ENCODE measurements at places on chromosomes 5 and 9.
A peak's percentile ranks its signal among the peaks of the same experiment; 100 is the strongest.

DNA sequence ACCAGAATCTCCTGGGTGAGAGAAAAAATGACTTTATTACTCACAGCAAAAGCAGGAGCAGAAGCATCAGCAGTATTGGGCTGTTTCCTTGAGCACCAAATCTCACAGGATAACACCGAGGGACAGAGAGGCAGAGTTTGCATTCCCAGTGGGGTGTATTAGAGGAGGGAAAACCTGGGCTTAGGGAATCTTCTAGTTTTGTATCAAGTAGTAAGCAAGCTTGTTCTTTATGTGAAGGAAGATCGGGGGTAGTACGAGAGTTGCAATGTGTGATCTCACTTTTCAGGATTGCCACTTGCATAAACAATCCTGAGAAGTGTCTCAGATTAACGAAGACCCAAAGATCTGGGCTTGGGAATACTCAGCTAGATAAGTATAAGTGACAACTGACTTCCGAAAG is 1163.0 kb downstream of the TAF11L14 start:
- DNase-seq = no peak

GRCh38 chr9:111423389-111423788 is 60.8 kb downstream of the ECPAS start:
- DNase-seq = no peak

DNA sequence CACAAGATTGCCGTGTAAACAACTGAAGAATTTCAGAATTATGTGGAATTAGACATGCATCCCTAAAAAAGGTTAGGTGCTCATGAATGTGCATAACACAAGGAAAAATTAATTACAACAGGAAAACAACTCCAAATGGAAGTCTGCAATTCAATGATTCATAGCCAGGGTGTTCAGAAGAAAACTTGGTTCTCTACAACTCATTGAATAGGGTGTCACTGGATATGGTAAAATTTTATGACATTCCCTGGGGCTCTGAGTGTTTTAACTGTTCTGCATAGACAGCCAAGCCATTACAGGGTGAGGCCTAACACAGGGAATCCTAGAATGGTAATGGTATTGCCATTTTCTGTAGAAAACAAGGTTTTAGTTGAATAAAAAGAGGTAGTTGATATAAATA is 24.4 kb upstream of the ZSWIM6 start:
- DNase-seq = no peak

DNA sequence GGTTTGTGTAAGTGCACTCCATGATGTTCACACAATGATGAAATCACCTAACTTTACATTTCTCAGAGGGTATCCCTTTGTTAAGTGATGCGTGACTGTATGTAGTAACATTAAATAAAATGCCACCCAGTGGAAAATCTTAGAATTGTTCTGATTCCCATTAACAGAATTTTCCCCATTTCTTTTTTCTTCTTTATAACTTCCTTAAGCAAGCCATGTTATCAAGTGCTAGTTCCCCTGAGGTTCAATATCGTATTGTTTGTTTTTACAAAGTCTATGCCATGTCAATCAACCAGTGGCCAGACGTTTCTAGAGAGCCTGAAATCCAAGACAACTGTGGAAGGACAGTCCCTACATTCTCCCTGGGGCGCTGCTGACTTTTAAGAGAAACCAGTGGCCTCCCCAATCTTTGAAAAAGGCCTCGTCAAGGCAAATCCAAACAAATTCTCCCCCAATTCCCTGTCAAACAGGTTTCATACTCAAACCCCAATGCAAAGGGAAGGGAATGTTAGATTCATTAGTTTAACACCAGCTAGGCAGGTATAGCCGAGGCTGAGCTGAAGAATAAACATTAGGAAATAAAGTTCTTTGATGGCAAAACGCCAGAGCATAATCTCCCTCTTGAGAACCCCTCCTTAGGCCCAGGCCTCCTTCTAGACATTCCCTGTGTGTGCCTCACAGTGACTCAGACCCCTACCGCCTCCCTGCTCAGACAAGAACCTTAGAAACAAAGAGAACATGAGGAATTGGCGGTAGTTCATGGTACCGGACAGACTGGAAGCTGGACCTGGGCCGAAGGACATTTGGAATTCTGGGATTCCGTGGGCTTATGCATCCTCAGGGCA is 198.7 kb downstream of the GNA14 start:
- no peak for DNase-seq

DNA sequence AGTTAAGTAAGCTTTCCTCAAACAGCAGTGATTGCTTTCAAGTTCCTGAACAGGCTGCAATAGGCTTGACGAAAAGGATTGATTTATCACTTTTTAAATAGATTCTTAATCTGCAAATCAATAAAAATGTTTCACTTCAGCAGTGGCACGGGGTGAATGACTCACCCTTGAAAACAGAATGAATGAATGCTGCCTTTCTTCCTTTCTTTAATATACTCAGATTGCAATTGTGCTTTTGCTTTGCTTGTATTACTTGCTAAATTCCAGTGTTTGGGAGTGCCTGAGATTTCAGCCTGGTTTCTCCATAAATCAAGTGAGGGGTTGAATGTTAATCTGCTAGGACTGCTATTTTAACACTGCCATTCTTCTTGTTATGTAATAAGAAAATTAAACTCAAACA is 1293.8 kb downstream of the PTPRD start:
- no peak for DNase-seq

DNA sequence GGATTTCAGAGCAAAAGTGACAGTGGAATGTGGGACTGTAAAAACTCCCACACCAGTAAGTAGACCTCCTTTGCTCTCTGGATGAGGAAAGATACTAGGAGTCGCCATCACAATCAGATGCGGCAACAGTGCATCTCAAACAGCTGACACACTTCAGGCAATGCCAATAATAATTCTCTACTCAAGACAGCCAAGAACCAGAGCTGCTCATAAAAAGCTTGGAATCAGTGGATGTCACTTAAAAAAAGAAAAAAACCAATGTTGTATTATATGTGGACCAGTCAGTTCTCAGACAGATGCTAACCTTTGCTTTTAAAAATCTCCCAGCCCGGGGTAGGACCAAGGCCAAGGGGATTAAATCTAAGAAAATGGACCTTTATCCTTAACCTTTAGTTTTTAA is 185.0 kb downstream of the GNA14 start:
- no peak for DNase-seq

DNA sequence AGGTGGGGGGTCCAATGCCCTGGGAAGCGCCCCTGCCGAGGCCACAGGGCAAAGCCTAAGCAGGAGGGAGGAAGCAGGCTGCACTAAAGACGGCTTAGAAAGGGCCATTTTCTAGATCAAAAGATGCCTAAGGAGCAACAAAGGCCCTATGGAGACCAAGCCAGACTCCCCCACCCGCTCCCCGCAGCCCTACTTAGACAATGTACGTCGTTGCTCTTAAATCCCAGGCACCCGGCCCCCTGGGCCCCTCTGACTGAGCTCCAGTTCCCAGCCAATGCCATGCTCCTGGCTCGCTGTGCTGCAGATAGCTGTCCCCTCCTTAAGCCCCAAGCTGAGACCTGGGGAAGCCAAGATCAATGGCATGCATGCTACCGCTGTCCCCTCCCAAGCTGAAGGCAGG is 10.3 kb downstream of the IPPK start:
- DNase-seq = no peak

GRCh38 chr5:170482511-170482910 is 21.3 kb upstream of the KCNIP1 start:
- DNase-seq = no peak

- DNase-seq = no peak
These were observed 7.7 kb downstream of the ASPN start for GRCh38 chr9:92474587-92474986.

DNA sequence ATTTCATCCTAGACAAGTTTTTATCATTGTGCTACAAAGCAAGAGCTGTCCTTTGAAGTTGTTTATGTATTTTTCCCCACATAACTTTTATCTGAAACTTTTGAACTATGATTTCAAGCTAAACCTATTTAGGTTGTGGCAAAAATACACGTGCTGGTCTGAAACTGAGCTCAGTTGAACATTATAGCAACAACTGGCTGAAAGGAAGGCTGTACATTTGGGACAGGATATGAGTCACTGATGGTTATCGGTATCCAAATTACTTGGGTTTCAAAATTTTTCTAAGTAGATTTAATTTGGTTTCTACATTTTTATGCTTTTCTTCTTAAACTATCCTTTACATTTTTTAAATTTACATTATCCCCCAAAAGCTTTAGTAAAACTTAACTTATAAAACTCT is 627.3 kb upstream of the NUDT12 start:
- no peak for DNase-seq

GRCh38 chr9:137302118-137302448 is at the start of gene NRARP:
Gene NRARP, minus strand, starts transcription at chr9:137302271. Its CDS starts 343 bp downstream, at chr9:137301928.
- DNase-seq = peak; percentile 93

DNA sequence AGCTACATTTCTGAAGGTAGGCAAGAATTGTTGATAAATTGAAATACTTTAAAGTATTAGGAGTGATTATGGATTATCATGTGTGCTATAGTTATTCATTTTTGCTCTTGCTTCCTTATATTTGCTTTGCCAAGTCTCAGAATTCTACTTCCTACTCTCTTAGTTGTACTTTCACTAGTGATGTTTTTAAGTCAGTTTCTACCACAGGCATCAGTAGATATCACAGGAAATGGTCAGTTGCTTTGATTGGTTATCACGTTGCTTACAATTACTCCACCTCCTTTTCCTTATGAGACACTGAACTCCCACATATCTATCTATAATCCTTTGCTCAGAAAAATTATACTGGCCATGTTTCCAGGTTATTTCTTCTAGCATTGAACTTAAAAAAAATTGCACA is 472.8 kb downstream of the DMRTA1 start:
- DNase-seq = no peak

DNA sequence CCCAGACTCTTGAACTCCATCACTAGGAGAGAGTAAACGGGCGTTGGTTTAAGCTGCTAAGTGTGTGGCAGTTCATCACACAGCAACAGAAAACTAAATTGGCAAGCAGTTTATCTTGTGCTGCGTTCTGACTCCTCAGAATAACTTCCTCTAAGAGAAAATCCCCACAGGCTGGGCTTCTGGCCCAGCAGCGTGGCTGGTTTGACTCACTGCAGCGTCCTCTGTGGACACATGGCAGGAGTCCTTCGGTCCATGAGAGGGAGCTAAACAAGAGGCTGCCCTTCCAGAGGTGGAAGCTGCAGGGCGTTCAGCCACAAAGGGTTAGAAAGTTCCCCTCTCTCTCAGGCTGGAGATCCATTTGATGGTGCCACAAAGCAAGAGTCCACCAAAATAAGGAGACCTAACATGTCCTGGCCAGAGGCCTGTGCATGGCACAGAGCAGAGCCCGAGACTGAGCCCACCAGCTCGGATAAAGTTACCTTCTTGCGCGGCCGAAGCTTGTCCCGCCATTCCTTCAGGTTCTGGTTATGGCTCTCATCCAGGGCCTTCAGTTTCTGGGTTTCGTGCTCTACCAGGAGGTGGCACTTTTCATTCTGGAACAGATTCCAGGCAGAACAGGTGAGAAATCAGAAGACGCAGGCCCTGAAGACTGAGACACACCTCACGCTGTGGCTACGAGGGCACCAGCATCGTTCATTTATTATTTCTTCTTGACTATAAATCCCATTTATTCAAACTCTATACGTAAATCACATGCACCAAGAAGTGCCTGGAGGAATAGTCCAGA is 46.2 kb upstream of the FBXW11 start:
- DNase-seq = no peak

DNA sequence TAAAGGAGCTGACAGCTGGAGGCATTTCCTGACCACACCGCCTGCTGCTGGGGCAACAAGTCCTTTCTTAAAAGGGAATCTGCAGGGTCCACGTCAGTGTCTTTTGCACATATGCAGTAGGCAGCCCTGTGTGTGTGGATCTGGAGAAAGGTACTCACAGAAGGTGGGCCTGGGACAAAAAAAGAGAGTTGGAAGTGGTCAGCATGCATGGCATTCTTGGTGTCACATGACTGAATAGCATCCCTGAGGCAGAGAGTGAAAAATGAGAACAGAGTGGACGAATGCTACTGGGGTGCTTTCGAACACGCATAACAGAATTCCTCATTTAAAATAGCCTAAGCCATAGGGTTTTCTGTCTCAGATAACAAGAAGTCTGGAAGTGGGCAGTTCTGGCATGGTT is 47.0 kb downstream of the DNAJC21 start:
- DNase-seq = no peak

DNA sequence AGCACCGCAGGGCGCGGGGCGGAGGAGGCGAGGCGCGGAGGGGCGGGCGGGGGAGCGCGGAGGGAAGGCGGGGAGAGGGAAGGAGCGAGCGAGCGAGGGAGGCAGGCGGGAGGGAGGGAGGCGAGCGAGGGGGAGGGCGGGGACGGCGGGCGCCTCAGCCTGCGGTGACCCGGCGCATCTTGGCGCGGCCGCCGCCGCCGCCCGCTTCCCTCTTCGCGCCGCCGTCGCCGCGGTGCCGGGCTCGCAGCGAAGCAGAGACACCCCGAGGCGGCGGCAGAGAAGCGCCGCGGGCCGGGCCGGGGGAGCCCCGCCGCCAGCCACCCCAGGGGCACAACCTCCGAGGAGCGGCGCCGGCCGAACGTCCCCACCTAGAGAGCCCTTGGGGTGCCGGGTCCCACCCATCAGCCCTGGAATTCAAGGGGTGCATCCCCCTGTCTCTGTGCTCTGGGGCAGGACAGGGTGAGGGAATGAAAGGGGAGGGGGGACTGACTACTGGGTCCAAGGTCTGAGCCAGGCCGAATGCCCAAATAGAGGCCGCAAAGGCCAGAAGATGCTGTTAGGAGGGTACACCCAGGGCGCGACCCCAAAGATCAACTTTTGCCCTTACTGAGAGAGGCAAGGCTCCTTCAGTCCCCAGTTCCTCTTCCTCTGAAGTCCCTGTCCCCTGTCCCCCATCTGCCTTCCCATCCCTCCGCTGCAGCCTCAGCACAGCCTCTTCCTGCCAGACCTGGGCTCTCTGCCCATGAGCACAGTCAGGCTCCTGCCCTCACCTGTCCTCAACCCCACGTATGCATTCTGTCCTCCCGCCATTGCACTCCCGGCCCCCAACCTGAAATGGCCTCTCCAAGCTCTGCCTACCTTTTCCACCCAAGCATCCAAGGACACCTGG is at the start of gene ADAMTS2:
ADAMTS2 (minus strand) TSS at position 29 of the 889 bp plus-strand sequence. CDS start 133 bp downstream, outside the sequence.
- DNase-seq = no peak

GRCh38 chr9:109095321-109095720 is 24.4 kb downstream of the TMEM245 start:
- DNase-seq = no peak

- DNase-seq = no peak
These were observed 108.9 kb downstream of the MARCHF3 start for GRCh38 chr5:126921241-126922091.

DNA sequence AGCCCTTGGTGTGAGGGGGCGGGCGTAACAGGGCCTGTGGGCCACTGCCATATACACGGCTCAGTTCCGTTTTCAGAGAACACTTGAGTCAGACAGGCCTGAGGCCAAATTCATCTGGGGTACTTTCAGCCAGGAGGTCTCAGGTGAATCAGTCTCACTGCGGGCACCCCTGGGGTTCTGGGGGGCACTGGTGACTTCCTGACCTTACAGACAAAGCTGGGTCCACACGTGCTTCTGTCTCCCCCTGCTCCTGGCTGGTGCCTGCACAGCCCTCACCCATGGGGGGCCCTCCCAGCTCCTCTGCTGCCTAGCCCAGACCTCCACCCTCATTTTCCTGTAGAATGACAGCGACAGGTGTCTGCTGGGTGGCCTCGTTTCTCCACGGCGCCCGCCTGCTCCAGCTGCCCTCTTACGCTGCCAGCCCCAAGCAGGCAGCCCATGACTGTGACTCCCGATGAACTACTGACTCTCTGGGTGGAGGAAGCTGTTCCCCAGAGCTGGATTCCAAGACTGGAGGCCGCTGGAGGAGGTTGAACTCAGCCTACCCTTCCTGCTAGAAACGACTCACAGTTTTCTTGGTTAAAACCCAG is 374.1 kb upstream of the IRX4 start:
- DNase-seq = no peak
